ENCODE measurements at places on chromosomes 16 and 17. TPM values are rescaled to one million over a fixed set of nuclear protein-coding genes. Genes with fewer than 3 reads are reported as not detected.

- H3K27me3 ChIP-seq, result no peaks in the 10 kb centered on the region
- no peak overlapping the region for H3K27ac ChIP-seq
- H3K36me3 ChIP-seq, result no peaks in the 10 kb centered on the region
These were observed 34.8 kb upstream of the PPM1D start for GRCh38 chr17:60565233-60565632.

The KRTAP4-6 gene
- total RNA-seq, result not detected

The KCNJ18 gene
- not detected for total RNA-seq

DNA sequence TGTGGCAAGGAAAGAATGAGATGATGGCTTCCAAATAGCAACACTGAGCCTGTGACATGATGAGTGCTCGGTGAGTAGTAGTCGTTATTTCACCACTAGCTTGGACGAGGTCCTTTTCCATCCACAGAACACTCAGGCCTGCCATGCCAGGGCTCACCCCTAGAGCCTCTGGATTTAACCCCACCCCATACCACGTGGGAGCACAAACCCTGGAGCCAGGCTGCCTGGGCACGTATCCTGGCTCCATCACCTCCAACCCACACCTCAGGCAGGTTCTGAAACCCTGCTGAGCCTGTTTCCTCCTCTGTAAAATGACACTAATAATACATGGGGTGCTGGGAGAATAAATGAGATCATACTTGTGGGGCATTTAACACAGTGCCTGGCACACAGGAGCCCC lies 192.4 kb downstream of the KATNIP start:
- no peak overlapping the region for H3K27ac ChIP-seq
- DNase-seq, result no peak
- H3K36me3 ChIP-seq, result no peaks in the 10 kb centered on the region
- no peak overlapping the region for H3K4me3 ChIP-seq
- no peaks in the 10 kb centered on the region for H3K27me3 ChIP-seq

GRCh38 chr16:72312828-72313227 lies 140.9 kb upstream of the PMFBP1 start:
- DNase-seq, result no peak
- no peak overlapping the region for H3K27ac ChIP-seq

DNA sequence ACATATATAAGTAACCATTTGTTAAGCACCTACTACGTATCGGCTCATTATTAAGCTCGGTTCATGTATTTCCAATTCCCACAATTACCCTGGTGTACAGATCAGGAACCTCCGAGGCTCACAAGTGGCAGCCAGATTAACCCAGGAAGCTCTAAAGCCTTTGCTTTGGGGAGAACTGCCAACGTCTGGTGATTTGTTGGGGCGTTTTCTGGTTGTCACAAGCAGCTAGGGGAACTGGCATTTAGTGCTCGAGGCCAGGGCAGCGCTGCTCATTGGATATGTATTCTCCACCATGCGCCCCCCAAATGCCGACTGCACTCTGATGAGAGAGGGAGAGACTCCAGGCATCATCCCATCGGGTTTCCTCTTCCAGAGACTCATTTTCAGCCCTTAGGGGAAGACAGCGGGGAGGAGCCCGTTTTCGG lies 541 bp downstream of the ZNF18 start:
- H3K36me3 ChIP-seq, result no peaks in the 10 kb centered on the region
- DNase-seq, result no peak
- H3K27me3 ChIP-seq, result no peaks in the 10 kb centered on the region

The SYT17 gene
- 4.6 TPM for total RNA-seq

- DNase-seq, result no peak
- H3K27me3 ChIP-seq, result peaks cover 1% of the 10 kb centered on the region
- H3K4me3 ChIP-seq, result no peak overlapping the region
- H3K4me1 ChIP-seq, result no peaks in the 10 kb centered on the region
These were observed 153.3 kb downstream of the C16orf78 start for GRCh38 chr16:49526860-49527365.

GRCh38 chr16:8572063-8572918 lies 18.0 kb downstream of the TMEM114 start:
- H3K4me3 ChIP-seq, result no peak overlapping the region
- DNase-seq, result no peak
- peaks cover 6% of the 10 kb centered on the region for H3K4me1 ChIP-seq
- peak overlapping the region; percentile 64 for H3K27ac ChIP-seq

The KCNG4 gene
- total RNA-seq, result not detected

GRCh38 chr17:28115046-28115445 lies 72.6 kb downstream of the NLK start:
- H3K4me1 ChIP-seq, result peaks cover 48% of the 10 kb centered on the region
- no peaks in the 10 kb centered on the region for H3K36me3 ChIP-seq
- H3K27me3 ChIP-seq, result no peaks in the 10 kb centered on the region
- no peak overlapping the region for H3K4me3 ChIP-seq
- H3K27ac ChIP-seq, result no peak overlapping the region
- no peak for DNase-seq

DNA sequence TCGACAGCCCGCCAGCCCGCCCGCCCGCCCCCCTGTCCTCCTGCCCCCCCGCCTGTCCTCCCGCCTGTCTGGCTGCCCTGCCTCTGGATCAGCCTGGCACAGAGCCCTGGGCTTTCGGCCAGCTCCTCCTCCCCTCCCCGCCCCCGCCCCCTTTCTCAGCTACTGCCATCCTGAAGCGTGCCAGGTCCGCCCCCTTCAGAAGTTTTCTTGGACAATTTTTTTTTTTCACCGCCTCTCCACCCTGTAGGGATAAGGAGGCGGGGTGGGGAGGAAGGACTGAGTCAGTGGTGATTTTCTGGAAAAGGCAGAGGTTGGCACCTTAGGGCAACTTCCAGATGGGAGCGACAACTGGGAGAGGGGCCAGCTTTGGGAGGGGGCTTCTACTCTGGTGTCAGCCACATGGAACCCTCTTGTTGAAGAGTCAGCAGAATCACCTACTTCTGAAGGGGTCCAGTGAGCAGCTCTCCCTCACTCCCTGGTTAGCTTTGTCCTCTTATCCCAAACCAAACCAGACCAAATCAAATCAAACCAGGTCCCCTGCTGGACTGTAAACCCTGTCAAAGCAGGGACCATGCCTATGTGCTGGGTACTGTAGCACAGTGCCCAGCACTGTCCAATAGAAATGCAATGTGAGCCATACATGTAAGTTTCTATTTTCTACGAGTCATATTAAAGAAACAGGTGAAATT lies 19.7 kb downstream of the IGF2BP1 start:
- no peak overlapping the region for H3K4me3 ChIP-seq
- H3K27ac ChIP-seq, result peak overlapping the region; percentile 85
- peak; percentile 40 for DNase-seq
- peaks cover 86% of the 10 kb centered on the region for H3K4me1 ChIP-seq
- no peaks in the 10 kb centered on the region for H3K27me3 ChIP-seq
- peaks cover 4% of the 10 kb centered on the region for H3K36me3 ChIP-seq

GRCh38 chr17:76735006-76735405 lies 2.1 kb downstream of the SRSF2 start:
- peaks cover 18% of the 10 kb centered on the region for H3K4me1 ChIP-seq
- peak overlapping the region; percentile 29 for H3K4me3 ChIP-seq
- peaks cover 11% of the 10 kb centered on the region for H3K36me3 ChIP-seq
- DNase-seq, result no peak
- H3K27ac ChIP-seq, result peak overlapping the region; percentile 96
- H3K27me3 ChIP-seq, result no peaks in the 10 kb centered on the region

DNA sequence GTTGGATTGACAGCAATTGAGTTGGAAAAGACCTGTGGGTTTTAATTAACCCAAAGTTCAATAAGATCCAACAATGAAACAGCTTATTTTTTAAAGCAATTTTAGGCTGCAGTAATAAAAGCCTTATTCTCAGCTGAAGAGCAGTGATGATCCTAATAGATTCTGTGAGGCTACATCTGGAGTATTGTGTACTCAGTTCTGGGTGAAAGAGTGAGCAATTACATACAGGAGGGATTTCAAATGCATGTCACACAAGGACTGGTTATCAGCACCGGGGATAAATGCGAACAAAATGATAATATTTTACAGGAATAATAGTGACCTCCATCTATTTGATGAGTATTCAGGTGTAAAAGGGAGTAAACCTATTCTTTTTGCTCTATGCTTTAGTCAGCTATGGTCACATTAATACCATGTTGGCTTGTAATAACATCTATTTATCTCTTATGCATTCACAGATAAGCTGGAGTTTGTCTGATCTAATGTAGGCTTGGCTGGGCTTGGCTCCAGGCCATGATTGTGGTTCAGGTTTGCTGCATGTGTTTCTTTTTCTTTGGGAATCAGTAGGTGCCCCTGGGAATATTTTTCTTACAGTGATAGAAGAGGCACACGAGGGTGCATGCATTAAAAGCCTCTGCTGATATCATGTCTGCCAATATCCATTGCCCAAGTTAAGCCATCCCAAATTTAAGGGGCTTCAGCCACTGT lies 22.2 kb upstream of the TOX3 start:
- H3K27me3 ChIP-seq, result no peaks in the 10 kb centered on the region
- H3K4me3 ChIP-seq, result no peak overlapping the region
- no peak overlapping the region for H3K27ac ChIP-seq
- DNase-seq, result no peak
- peaks cover 34% of the 10 kb centered on the region for H3K4me1 ChIP-seq
- no peaks in the 10 kb centered on the region for H3K36me3 ChIP-seq

The KRTAP9-2 gene
- total RNA-seq, result not detected

- H3K27me3 ChIP-seq, result no peaks in the 10 kb centered on the region
- peaks cover 14% of the 10 kb centered on the region for H3K4me1 ChIP-seq
- H3K4me3 ChIP-seq, result no peak overlapping the region
- peak; percentile 61 for DNase-seq
- no peak overlapping the region for H3K27ac ChIP-seq
- no peaks in the 10 kb centered on the region for H3K36me3 ChIP-seq
These were observed 25.4 kb downstream of the DNAJA2 start for GRCh38 chr16:46947900-46948547.

DNA sequence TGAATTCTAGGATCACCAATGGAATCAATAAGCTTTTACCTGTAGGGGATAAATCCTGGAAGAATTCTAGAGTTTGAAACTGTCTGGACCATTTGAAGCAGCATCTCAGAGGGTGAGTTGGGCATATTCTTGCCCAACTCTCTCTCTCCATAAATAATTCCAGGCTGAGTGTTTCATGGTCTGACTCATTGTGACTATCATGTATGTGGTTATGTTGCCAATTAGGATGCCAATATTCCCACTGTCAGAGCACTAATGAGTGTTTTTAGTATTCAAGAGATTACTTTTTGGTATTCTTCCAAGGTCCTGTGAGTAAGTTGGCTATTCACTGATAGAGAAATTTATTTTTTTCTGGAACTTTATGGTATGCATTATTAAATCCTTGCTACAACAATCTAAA lies 456.9 kb downstream of the TOX3 start:
- no peaks in the 10 kb centered on the region for H3K27me3 ChIP-seq
- no peaks in the 10 kb centered on the region for H3K36me3 ChIP-seq
- no peak for DNase-seq
- H3K4me3 ChIP-seq, result no peak overlapping the region
- no peaks in the 10 kb centered on the region for H3K4me1 ChIP-seq

DNA sequence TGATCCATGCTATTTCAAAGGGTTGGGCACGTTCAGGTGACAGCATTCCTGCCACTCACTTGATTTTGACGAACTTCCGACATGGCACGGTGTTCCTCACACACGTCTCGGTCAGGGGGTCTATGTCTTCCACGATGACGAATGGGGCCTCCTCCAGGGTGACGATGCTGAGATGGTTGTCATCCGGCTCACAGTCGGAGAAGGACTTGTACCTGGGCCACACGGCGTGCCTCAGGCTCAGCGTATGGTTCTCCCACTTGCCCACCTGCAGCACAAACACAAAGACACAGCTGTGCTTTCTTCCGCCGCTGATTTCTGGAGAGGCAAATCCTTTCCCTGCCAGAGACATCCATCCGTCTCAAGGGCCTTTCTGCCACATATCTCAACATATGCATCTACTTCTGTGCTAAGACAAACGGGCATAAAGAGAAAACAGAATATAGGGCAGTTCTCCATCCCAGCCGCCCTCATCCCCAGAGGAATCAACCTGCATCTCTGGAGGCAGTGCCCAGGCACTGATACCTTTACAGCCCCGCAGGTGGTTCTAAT lies 332.5 kb downstream of the GRIN2A start:
- no peak for DNase-seq
- no peak overlapping the region for H3K4me3 ChIP-seq
- no peaks in the 10 kb centered on the region for H3K36me3 ChIP-seq
- H3K27me3 ChIP-seq, result no peaks in the 10 kb centered on the region
- H3K4me1 ChIP-seq, result no peaks in the 10 kb centered on the region
- no peak overlapping the region for H3K27ac ChIP-seq

GRCh38 chr17:4490637-4491061 lies 8.0 kb upstream of the SPNS2 start:
- H3K27me3 ChIP-seq, result no peaks in the 10 kb centered on the region
- no peak overlapping the region for H3K27ac ChIP-seq
- peak; percentile 37 for DNase-seq
- H3K4me1 ChIP-seq, result no peaks in the 10 kb centered on the region
- no peak overlapping the region for H3K4me3 ChIP-seq
- no peaks in the 10 kb centered on the region for H3K36me3 ChIP-seq

DNA sequence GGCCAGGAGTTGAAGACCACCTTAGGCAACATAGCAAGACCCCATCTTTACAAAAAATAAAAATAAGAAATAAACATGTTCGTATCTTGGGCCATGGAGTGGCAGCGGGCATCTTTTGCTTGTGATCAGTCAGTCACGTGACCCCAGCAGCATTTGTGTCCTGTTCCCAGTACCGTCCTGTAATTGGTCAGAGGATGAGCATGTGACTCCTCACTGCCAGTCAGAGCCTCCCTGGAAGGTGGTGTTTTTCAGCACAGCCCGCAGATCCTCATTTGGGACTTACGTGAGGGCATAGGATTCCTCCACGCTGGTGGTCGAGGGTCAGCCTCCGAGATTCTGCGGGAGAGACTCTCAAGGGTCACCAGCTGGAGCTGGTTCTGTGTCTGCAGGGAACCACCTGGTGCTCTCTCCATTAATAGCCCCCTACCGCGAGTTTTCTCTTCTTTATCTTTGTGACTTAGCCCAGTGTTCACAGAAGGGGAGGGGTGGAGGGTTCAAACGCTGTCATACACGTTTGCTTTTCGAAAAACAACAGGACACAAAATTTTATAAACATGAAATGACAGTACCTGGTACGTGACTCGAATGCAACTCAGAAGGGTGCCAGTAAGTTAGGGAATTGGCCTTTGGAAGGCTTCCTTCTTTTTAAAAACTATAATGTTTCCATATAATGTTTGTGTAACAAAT lies 17.2 kb downstream of the MRC2 start:
- H3K36me3 ChIP-seq, result no peaks in the 10 kb centered on the region
- peak; percentile 94 for DNase-seq
- peak overlapping the region; percentile 34 for H3K4me3 ChIP-seq
- peak overlapping the region; percentile 37 for H3K27ac ChIP-seq

All from Caco-2 (cell line).